Fibroblast of skin of right biceps (primary cell): ENCODE measurements at places on chromosomes 13 and 19.

- peak; percentile 14 for DNase-seq
Observed at GRCh38 chr13:99614465-99614885, 113.2 kb downstream of the TM9SF2 start.

GRCh38 chr19:16068696-16069259, 7.5 kb upstream of the TPM4 start:
- DNase-seq = no peak

GRCh38 chr19:46840498-46840942, 10.1 kb downstream of the AP2S1 start:
- peak; percentile 77 for DNase-seq

GRCh38 chr19:55206664-55207500, 2.4 kb downstream of the PTPRH start:
- peak; percentile 90 for DNase-seq

DNA sequence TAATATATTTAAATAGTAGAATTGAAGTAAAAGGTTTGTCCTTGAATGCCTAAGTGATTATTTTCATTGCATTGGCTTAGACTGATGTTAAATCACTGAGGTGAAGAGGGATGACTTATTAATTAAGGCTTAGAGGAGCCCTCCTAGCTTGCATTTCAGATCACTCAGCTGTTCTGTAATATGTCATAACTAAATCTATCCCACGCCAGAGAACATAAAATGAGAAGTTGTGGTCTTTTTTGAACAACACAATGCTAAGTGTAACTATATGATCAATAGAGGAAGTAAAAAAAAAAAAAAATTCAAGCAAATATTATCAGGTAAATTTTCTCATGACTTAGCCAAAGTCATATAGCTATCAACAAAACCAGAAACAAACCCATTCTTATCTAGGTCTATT, 752.2 kb downstream of the GPC5 start:
- DNase-seq = no peak

DNA sequence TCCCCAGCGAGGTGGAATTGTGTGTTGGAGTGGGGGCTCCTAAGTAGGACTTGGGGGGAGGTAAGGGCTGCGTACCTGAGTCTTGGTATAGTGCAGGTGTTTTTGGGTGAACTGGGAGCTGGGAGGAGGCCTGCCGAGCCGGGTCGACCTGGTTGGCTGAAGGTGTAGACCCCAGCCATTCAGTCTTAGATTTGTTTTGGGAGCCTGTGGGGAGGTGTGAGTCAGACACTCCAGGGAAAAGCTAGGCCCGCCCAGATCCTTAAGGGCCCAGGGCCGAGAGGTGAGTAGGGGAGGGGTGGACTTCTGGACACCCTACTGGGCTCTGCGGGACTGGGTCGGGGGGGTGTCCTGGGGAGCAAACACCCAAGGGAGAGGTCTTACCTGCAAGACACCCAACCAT, 935 bp downstream of the CRB3 start:
- no peak for DNase-seq

GRCh38 chr19:19911150-19911549, 10.4 kb downstream of the ZNF93 start:
- peak; percentile 9 for DNase-seq

GRCh38 chr13:100124265-100124664, 35.4 kb downstream of the PCCA start:
- peak; percentile 52 for DNase-seq

GRCh38 chr13:75919660-75920199, 283.6 kb downstream of the LMO7 start:
- DNase-seq = no peak

- peak; percentile 30 for DNase-seq
Observed at GRCh38 chr13:99043831-99044231, 66.0 kb upstream of the DOCK9 start.

DNA sequence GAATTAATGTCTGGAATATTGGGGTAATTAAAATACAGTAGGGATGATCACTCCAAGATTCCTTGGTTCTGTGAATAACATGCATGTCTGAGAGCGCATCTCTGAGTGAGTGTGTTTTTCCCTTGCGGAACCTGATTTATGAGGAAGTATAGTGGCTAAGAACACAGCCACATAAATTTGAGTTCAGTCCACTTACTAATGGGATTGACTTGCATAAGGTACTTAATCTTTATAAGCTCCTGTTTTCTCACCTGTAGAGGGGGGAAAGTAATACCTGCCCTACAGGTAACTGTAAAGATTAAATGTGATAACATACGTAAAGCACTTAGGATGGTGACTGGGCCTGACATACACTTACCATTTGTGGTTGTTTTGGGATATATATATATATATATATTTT, 60.8 kb downstream of the KLF5 start:
- no peak for DNase-seq
